ENCODE measurements at places on chromosomes 7 and 10. TPM values are rescaled to one million over a fixed set of nuclear protein-coding genes. Genes with fewer than 3 reads are reported as not detected.

ACTR1A gene
- total RNA-seq, result 78.8 TPM

DNA sequence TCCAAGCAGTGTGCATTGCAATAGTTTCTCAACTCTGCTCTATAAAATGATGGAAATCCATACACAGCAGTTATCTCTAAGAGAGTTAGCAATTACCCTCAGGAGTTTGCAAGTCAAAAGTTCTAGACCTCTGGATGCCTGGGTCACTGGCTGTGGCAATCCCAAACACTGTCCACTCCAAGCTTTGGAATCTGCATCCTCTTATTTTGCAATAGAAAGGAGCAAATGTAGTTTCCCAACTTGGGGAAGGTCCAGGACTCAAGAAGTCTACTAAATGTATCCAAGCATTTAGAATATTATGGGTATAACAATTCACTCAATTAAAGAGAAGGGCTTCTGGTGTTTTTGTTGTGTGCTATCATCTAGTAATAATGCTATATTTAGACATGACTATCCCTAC lies 131.3 kb upstream of the NRP1 start:
- DNase-seq, result no peak

DNA sequence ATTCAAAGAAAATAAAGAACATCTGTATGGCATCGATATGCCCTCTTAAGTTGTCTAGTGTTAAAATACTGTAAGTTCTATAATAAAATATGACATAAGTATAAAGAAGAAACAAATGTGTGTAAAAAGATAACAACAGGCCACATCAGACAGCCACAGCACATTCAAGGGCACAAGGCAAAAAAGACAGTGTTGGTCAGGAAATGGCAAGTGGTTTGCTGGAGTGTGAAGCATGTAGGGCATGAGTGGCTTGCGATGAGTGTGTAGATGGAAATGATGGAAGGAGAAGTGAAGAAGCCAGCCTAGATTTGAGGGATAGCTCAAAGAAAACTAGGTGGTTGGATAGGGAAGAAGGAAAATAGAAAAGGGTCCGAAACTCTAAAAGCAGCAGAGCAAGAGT lies 341.6 kb downstream of the CRPPA start:
- DNase-seq, result no peak

GRCh38 chr7:44802418-44803025 lies 6.0 kb downstream of the PPIA start:
- no peak for DNase-seq

GRCh38 chr10:45444022-45444421 lies 70.0 kb downstream of the ALOX5 start:
- DNase-seq, result no peak

DNA sequence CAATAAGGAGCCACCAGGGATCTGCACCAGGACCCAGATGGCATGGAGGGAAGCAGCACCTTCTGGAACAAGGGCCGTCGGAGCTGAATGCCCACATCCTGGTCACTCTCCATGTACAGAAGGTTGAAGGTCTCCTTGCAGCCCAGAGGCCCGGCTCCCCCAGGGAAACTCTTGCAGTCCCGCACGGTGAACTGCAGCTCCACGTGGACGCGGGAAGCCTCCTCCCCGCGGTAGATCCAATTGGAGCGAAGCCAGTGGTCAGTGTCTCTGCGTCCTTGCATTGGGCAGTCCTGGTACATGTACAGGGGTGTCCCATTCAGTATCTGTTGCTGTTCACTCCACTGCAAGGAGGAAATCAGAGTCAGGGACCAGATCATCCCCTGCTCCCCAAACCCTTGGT lies 7.4 kb downstream of the EPHA1 start:
- DNase-seq, result no peak
